Skeletal muscle tissue (tissue), 5 donors: ENCODE measurements at places on chromosomes 11 and 22. TPM values are rescaled to one million over a fixed set of nuclear protein-coding genes. Genes with fewer than 3 reads are reported as not detected.

Gene TNNT3
- total RNA-seq, result 4,042 TPM

Gene KRTAP5-10
- total RNA-seq, result not detected

Gene YPEL1
- total RNA-seq, result 20.4 TPM

Gene HORMAD2
- total RNA-seq, result not detected

Gene GAS2
- total RNA-seq, result 42.8 TPM
